ENCODE measurements at places on chromosomes 6 and 20.

- no peak for DNase-seq
These were observed 56.2 kb downstream of the SNX9 start for GRCh38 chr6:157879034-157879872.

GRCh38 chr6:162032620-162033019, 694.9 kb downstream of the PRKN start:
- no peak for DNase-seq

DNA sequence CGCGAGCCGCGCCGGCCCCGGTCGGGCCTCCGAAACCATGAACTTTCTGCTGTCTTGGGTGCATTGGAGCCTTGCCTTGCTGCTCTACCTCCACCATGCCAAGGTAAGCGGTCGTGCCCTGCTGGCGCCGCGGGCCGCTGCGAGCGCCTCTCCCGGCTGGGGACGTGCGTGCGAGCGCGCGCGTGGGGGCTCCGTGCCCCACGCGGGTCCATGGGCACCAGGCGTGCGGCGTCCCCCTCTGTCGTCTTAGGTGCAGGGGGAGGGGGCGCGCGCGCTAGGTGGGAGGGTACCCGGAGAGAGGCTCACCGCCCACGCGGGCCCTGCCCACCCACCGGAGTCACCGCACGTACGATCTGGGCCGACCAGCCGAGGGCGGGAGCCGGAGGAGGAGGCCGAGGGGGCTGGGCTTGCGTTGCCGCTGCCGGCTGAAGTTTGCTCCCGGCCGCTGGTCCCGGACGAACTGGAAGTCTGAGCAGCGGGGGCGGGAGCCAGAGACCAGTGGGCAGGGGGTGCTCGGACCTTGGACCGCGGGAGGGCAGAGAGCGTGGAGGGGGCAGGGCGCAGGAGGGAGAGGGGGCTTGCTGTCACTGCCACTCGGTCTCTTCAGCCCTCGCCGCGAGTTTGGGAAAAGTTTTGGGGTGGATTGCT, 1.3 kb downstream of the VEGFA start:
- no peak for DNase-seq

- no peak for DNase-seq
These were observed 1.1 kb upstream of the PSMB8 start for GRCh38 chr6:32844839-32845383.

DNA sequence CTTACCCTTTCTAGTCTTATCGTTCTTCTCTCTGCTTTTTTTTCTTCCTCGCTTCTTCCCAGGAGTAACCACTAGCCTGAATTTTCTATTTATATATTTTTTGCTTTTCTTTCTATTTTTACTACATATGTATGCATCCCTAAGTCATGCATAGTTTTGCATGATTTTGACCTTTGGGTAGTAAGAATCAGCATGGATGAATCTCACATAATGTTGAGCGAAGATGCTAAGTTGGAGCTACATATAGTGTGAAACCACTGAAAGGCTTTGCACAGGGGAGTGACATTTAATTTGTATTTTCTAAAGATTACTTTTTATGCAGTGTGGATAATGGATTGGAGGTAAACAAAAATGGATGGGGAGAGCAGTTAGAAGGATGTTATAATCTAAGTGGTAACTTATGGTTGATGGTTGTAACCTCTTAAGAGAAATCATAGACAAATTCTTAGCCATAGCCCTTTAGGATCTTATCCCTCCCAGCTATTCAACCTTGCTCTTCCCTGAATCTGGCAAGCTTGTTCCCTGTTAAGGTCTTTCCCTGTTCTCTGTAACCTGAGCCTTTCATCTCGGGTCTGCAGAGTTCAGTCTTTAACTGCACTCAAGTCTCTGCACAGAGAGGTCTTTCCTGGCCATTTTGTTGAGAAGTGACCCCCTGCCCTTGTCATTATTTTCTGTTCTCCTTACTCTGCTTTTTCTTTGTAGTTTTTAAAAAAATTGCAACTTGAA, 18.0 kb downstream of the PEX7 start:
- no peak for DNase-seq

- no peak for DNase-seq
These were observed 57.5 kb upstream of the NFATC2 start for GRCh38 chr20:51600016-51600420.

- no peak for DNase-seq
These were observed 33.2 kb downstream of the CDH22 start for GRCh38 chr20:46275091-46275490.

DNA sequence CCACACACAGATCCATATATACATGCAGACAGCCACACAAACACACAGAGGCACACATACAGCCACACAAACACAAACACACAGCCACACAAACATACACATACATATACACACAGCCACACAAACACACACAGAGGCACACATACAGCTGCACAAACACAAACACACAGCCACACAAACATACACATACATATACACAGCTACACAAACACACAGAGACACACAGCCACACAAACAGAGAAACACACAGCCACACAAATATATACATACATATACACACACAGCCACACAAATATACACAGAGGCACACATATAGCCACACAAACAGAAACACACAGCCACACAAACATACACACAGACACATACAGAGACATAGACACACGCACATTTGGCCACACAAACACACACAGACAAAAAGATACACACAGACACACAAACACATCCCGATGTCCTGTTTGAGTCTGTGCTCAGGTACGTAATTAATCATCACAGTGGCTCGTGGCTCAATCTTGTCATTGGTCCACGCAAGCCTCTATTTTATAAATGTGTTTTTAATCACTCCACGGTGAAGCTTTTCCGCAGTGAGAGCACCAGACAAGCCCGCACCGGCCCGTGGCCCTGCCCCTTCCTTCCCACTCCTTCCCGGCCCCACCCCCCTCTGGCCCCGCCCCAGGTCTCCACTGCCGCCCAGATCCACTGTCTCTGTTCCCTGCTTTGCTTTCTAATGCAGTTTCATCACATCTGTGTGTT, 135.3 kb downstream of the CDH4 start:
- no peak for DNase-seq

GRCh38 chr6:148441454-148441911, 98.8 kb downstream of the SASH1 start:
- DNase-seq = no peak

DNA sequence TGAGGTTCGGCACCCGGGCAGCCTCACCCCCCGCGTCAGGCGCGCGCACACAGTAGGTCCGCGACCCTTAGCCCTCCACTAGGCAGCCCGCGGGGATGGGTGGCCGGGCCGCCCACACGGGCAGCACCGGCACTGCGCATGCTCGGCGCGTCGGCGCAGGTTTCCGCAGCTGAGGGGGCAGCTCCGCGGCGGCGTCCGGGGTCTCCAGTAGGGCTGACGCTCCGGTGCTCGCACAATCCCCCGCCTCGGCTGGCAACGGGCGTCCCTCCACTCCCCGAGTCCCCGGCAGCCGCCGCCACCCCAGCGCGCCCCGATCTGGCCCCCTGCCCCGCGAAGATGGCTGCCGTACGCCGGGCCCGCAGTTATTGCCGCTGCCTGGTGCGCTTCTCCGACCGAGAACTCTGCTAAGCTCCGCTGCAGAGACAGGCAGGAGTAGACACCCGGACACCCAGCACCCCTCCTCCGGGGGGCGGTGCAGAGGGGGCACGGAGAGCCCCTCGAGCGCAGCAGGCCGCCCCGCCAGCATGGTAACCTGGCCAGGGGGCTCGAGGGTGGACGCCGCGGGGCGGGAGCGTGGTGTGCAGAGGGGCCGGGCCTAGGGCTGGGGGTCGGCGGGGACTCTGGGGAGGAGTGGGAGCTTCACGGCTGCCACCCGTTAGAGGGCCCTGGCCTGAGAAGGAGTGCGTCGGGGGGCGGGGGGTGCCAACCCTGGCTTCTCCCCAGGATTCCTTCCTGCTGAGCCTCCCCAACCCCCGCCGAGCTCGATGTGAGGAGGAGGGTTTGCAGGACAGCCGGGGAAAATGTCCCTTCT, at the start of gene FBXO9:
FBXO9 (plus strand) TSS at position 139 of the 811 bp plus-strand sequence; CDS start at position 525, 386 bp downstream.
- no peak for DNase-seq

GRCh38 chr6:40681622-40682021, 94.5 kb upstream of the LRFN2 start:
- DNase-seq = no peak

- DNase-seq = no peak
These were observed 78.3 kb downstream of the ISM1 start for GRCh38 chr20:13299401-13299800.

- DNase-seq = no peak
These were observed 799.3 kb downstream of the TBC1D32 start for GRCh38 chr6:120534954-120535353.

GRCh38 chr6:169943241-169944060, 192.0 kb downstream of the ERMARD start:
- no peak for DNase-seq

GRCh38 chr20:35648836-35649235, 15.9 kb downstream of the CPNE1 start:
- DNase-seq = no peak

DNA sequence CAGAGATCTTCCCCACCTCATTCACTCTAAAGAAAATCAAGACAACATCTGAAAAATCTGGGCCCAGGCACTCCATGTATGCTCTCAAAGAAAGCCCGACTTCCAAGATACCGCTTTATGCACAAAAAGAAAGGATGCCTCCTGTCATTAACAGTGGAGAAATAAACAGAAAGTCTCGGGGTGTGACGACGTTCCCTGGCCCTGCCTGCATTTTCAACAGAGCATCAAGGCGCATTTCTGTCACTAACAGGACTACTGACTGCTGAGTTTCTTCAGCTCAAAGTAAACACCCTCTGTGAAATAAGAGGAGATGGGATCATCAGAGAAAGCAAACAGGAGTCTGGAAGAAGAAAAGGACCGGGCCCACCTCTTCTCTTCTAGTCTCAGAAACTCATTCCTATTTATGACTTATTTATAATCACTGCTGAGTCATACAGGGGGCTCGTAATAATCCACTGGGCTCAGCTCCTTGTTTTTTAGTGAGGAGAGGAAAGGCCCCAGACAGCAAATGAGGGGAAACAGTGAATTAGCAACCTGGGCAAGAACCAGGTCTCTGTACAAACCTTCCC, 99.7 kb downstream of the ZMYND8 start:
- no peak for DNase-seq

GRCh38 chr6:133939778-133940667, 13.0 kb upstream of the TBPL1 start:
- DNase-seq = no peak

DNA sequence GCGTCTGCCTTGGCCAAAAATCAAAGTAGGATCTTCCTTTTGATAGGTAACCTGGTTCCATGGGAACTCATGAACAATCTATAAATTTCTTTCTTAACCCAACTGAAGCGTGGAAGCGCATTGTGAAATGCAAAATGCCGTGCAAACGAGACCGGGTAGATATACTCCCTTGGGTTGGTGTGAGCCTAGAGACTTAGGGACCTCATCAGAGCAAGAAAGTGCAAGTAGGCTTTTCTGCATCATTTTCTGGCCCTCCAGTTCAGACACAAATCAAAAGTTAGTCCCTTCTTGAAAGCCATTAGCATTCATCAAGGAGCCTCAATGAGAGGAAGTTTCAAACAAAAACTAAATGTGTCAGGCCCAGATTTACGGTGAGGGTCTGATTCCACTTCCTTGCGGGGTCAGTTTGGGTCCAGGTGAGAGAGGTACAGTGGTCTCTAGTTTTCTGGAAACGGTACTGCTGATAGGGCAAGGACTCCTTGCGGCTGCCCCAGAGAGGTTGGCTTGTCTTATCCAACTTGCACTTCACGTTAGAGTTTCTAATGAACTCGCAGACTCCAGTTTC, 5.3 kb upstream of the ZNF184 start:
- DNase-seq = no peak

- DNase-seq = no peak
These were observed 57.6 kb downstream of the ZNF831 start for GRCh38 chr20:59221049-59221706.

DNA sequence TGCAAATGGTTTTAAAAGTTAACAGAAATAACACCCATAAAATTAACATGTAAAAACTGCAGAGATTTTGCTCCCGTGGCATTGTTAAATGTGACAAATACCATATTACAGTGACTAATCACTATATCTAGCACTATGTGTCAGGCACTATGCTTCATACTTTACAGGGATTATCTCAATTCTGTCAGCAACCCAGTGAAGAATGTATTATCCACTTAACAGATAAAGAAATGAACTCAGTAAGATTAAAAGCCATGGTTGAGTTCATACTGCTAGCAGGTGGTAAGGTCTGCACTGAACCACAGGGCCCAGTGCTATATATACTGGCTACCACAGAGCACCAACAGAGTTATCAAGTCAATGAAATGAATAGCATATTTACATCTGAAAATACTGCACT, 65.4 kb downstream of the RWDD2A start:
- DNase-seq = no peak

DNA sequence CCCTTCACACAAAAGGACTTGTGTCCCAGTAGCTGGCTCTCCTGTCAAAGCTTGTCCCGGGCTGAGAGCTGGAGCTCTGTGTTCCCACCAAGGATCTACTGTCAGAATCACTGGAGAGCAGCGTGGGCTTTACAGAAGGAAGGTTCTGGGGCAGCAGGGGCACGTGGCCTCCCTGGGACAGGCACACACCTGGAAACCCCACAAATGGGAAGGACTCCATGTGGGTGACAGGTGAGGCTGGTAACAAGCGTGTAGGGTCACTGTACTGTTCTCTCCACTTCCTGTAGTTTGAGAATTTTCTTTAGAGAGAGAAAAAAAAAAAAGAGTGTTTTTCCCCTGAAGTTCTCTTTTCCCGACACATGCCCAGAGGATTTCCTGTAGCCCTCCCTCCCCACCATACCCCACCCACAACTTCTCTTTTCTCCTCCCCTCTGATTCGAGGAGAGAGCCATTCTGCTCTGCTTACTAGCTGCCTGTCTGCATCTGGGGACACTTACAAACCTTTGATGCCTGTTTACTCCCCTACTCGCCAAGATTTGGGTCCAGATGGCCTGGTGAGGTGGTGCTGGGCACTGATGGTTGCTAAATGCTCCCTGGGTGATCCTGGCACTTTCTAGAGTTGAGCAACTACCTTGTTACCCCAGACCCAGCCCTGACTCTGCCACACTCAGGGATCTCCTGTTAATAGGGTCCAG, 84.1 kb upstream of the SIRPA start:
- DNase-seq = no peak

DNA sequence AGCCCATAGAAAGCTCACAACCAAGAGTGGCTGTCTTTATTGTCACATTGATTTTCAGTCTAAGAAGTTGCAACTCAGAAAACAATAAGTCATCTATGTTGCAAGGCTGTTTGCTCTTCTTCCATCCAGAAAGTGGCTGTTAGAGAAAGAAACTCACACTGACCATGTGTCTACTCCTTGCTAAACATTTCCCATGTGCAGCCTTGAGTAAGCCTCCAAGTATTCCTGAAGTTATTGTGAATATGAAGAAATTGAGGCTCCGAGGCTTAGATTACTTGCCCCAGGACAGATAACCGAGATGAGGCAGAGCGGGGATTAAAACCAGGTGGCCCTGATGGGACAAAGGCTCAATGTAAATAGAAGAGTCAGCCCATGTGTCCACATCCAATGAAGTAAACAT, 105.0 kb downstream of the SPTLC3 start:
- DNase-seq = no peak
